ENCODE measurements at places on chromosomes 4 and X.

DNA sequence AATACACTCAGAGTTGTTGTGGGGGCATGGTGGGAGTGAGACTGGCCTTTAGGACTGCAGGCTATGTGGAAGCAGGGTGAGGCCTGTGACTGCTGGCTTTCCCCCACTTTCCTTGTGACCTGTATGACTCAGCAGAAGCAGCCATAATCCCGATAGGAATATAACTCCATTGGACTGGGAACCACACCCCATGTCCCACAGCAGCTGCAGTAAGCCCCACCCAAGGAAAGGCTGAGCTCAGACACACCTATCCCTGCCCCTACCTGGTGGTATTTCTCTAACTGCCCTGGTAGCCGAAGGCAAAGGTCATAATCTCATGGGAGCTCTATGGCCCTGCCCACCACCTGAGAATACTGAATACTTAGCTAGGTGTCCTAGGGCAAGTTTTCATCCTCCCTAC is 169.3 kb downstream of the GC start:
- no peak for DNase-seq

DNA sequence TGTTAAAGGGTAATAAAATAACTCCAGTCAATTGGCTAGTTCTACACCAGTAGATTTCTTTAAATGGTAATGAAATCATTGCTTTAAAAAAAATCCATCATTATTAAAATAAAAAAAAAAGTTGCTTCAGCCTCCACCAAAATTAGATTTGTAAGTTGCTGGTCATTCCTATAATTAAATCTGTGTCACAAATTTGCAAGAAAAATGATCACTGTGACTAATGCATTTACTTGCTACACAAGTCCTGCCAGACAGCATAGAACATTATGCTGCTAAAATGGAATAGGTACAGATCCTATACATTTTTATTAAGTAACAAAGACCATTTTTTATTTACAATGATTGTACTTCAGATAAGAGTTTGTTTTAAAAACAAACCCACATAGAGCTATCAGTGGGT is 85.8 kb downstream of the SLC10A7 start:
- DNase-seq, result no peak

DNA sequence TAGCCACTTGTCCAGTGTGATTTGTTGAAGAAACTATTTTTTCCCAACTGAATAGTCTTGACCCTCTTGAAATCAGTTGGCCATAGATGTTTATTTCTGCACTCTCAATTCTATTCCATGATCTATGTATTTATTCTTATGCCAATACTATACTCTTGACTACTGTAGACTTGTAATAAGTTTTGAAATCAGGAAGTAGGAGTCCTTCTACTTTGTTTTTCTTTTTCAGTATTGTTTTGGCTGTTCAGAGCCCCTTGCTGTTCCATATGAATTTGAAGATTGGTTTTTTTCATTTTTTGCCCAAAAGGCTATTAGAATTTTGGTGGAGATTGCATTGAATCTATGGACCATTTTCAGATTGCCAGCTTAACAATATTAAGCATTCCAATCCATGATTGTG is 10.2 kb downstream of the SAP30 start:
- no peak for DNase-seq

- no peak for DNase-seq
Observed at GRCh38 chrX:115531818-115532403, 29.1 kb upstream of the PLS3 start.

GRCh38 chr4:95217197-95217596 is 331.6 kb downstream of the UNC5C start:
- DNase-seq, result no peak

DNA sequence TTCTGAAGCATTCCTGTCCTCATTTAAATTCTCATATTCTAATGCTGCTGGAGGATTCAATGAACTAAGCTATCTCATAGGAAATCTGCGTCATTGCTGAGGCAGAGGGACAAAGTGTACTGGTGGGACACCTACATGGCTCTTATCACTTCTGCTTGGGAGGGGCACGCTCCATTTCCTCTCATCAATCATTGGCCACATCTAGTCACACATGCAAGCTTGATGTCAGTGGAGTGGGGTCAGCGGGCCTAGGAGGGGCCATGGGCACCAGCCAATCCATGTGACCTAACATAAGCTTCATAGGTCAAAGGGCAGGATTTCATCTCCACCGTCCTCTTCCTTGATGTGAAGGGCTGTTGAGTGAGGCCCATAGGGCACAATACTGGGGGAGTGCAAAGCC is 21.4 kb downstream of the BEX3 start:
- DNase-seq, result no peak

- DNase-seq, result no peak
Observed at GRCh38 chrX:26747877-26748276, 531.9 kb downstream of the MAGEB5 start.

DNA sequence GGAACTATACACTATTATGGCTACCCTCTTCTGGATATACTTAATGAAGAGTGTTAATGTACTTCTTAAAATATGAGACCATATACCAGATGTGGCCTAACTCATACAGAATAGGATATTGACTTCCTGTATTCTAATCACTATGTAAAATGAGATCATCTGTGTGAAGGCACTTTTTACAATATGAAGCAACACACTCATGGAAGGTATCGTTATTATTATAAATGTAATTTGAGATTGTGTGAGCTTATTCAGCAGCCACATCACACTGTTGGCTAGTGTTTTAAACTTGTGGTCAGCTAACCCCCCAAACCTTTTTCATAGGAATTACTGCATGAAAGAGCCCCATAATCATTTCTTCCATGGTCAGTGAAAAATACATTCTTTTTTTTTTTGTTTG is 281.8 kb upstream of the TEX13A start:
- no peak for DNase-seq

DNA sequence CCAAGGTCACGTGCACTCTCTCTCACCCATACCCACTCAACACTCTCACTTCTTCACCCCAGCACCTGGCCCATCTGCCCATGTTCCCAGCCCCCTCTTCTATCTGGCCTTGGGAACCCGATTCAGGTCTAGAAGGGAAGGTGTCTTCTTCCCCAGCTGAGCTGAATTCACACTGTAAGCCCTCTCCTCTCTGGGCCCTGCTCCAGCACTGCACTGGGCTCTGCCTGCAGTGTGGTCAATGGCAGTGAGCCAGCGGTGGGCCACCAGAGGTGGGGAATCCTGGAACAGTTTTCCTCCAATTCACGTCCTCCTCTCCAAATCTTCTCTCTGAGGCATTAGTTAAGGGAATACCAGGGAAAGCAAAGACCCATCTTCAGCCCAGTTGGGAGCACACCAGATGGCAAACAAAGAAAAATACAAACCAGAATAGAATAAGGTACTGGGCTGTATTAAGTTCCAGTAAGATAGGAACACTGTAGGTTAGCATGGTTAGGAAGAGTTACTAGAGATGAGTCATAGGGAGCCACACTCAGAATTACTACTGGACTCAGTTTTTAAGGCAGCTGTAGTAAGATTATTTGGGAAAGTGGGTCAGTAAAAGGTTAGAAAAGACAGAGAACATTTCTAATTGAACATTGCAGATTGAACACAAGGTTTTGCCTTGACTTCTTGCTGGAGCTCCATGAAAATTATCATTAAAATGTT is 5.0 kb downstream of the AWAT2 start:
- DNase-seq, result no peak

GRCh38 chrX:86103061-86103460 is 45.2 kb upstream of the DACH2 start:
- DNase-seq, result no peak

GRCh38 chr4:71251261-71251660 is 87.6 kb upstream of the SLC4A4 start:
- DNase-seq, result no peak

DNA sequence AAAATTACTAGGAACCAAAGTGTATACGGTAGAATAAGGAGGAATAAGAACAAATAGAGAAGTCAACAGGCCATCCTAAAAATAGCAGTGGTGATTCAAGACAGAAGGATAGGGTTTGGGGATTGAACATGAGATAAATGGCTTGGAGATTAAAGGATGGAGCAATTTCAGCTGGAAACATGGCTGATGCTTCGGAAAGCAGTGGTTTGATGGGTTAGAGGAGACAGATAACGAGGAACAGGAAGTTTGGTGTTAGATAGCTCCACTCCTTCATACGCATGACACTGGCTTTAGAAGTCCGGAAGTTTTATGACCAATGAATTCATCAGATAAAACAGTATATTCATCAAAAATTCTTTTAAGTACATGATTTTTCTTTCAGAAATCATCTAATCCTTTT is 70.8 kb upstream of the GALNTL6 start:
- DNase-seq, result no peak

GRCh38 chrX:41722214-41722613 is 1.8 kb upstream of the GPR82 start:
- DNase-seq, result no peak

DNA sequence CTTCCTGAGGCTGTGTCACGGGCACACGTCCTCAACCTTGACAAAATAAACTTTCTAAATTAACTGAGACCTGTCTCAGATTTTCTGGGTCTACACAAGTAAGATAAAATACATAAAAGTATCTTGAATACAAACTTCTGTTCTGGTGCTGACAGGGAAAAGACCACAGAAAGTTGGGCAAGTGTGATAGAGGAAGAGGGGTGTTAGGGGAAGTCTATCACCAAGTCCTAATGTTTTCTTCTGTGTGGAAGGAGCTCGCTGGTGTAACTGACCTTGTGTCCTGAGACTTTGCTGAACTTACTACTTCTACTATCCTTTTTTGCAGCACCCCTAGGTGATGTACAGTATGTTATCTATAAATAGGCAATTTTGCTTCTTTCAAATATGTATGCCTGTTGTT is 97.0 kb upstream of the STIM2 start:
- no peak for DNase-seq

DNA sequence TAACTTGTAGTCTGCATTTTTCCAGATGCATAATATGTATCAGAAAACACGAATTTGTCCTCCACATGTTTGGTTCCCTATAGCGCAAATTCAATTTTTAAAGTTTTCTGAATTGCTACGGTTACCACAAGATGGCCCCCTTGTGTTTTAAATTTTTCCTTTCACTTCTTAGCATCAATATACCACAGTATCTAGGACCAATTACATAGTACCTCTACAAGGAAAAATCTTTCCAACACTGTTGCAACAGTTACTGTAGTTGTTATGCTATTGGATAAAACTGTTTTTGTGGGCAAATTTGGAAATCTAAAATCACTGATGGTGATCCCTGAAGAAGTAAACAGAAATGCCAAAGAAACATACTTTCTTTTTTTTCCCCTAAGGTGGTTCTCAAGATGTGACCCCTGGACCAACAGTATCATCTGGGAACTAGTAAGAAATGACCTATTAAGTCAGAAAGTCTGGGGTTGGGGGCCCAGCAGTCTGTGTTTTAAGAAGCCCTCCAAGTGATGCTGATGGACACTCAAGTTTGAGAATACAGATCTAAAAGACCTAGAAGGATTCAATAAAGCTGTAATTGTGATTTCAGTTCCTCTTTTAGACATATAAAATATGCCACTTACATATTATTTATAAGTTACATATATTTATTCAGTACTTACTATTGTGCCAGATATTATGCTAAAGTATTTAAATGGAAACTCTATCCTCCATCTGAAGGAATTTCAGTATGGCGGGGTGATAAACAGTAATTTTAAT is 3.1 kb downstream of the ZGRF1 start:
- no peak for DNase-seq

DNA sequence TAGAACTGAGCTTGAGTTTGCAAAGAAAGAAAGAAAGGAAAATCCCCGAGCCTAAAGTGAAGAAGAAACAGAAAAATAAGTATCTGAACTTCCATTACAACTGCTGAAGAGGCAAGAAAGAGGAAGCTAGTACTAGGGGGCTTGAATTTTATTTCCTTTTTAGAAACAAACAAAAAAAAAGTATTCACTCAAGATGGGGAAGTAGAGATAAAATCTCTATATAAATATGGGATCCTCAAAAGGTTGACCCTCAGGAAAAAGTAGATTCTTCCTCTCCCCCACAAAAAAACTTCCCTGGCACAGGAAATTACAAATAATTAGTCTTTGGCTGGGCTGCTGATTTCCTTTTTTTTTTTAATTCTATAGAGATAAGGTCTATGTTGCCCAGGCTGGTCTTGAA is 16.0 kb downstream of the LRBA start:
- no peak for DNase-seq

- no peak for DNase-seq
Observed at GRCh38 chrX:140022482-140022881, 57.2 kb upstream of the CXorf66 start.

GRCh38 chr4:77802402-77802801 is 16.8 kb downstream of the CNOT6L start:
- DNase-seq, result no peak

DNA sequence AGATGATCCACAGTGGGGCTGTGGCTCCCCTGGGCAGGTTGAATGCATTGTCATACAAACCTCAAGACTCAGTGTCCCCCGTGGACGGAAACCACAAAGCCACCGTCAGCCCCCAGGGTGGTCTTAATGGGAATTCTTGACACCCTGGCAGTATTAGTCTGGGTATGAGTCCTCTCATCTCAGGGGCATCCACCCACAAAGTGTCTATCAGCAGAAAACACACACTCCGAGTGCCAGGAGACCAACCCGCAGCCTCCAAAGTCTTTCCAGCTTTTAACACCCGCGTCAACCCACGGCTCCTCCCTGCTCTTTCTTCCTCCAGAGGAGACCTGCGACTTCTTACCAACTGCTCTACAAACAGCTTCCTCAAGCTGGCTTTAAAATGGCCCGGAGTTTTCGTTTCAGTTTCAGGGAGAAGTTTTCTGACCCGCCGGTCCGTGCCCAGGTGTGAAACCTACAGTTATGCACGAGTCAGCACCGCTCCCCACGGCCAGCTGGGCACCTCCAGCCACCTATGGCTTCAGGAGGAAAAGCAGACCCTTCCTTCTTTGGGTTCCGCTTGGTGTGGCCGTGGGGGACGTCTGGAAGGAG is 14.4 kb upstream of the ASMTL start:
- DNase-seq, result no peak

DNA sequence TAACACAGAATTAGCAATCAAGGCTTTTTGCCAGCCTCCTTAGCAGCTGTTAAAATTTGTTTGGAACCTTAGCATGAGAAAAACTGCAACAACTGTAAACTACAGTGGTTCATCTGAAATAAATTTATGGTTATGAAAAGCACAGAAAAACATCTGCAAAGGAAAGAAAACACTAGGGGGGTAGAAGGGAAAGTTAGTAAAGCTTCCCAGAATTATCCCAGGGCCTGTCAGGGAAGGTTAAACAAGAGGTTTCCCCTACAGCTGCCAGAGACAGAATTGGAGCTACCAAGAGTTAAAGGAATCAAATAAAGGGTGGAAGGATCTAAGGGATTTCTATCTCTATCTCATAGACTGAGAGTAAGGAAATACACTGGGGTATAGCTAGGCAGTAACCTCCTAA is 234.7 kb upstream of the DIAPH2 start:
- no peak for DNase-seq

DNA sequence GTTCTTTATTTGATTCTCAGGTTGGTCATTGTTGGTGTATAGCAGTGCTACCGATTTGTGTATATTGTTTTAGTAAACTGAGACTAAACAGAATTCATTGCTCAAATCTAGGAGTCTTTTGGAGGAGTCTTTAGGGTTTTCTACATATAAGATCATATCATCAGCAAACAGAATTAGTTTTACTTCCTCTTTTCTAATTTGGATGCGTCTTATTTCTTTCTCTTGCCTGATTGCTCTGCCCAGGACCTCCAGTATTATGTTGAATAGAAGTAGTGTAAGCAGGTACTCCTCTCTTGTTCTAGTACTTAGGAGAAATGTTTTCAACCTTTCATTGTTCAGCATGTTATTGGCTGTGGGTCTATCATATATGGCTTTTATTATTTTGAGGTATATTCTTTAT is 92.6 kb downstream of the IQCM start:
- no peak for DNase-seq

- no peak for DNase-seq
Observed at GRCh38 chr4:13580036-13580435, 35.7 kb upstream of the NKX3-2 start.

Measured in left hindlimb (tissue), 1 donor.